NCI-H1417 (cell line): ENCODE measurements at places on chromosomes 4 and X.

DNA sequence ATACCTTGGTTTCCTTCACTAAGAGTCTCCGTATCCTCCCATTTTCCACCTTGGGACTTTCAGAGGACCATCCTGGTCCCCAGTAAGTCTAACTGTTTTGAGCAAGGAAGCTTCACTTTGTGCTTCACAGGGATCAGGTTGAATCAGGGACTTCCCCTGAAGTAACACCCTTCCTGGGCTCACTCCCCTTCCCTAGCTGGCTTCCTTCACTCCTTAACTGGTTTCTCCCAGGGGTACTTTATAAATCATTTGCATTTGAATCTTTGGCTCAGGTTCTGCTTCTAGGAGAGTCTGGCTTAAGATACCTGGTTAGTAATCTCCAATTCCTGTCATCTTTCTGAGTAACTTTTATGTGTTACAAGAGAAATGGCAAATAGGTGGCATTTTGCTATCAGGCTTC is 24.5 kb upstream of the GRIA2 start:
- no peak for DNase-seq

DNA sequence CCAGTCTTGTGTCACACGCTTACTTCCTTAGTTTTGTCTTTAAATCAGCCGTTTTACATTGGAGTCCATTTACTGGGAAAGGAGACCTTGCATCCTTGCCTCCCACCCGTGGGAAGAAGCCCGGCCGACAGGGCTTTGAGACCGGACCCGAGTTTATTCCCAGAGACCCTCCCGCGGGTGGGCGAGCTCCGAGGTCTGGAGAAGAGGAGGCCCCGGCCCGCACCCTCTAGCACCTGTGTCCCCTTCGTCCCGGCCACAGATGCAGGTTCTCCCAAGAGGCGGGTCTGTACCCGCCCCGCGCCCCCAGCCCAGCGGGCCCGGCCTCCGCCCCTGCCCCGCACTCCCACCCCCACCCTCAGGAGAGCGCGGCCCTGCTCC is 3.8 kb upstream of the SLC26A1 start:
- no peak for DNase-seq

DNA sequence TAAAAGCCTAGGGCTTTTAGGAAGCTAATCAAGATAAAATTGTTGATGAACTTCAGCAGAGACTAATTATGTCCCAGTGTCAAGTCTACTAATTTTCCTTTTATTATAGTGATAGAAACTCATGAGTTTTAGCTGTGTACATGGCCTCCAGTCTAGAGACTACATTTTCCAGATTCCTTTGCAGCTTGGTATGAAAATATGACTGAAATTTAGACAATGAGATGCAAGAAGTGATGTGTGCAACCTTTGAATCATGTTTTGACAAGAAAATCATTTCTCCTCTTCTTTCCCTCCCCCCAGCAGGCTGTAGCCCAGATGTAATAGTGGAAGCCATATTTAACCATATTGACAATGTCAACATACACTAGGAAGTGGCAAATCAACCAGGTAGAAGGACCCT is 30.3 kb upstream of the IL13RA2 start:
- DNase-seq: no peak

- DNase-seq: no peak
Observed at GRCh38 chrX:10025742-10026493, 58.8 kb downstream of the CLDN34 start.

- peak; percentile 0 for DNase-seq
Observed at GRCh38 chrX:55342533-55343501, 78.1 kb upstream of the PAGE3 start.
